Bronchial epithelial cell (primary cell): ENCODE measurements at places on chromosomes 7 and 10.

DNA sequence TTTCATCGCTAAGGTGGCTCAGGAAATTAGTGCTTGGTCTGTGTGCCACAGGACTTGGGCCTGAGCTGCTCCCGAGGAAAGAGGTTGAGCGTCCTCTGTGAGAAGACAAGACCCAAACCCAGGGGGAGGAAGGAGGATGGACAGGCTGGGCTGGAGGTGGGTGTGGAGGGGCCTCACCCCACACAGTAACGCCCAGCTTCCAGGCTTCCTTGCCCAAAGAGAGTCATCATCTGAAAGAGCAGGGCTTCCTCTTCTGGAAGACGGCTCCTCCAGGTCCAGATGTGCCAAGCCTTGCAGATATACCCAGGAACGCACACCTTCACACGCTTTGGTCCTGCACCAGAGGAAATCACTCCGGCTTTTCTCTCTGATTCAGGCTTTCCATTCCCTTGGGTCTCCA is 127.8 kb upstream of the MGMT start:
- DNase-seq: no peak

- no peak for DNase-seq
Measured at GRCh38 chr10:104230490-104230889, 1.7 kb downstream of the CFAP43 start.

DNA sequence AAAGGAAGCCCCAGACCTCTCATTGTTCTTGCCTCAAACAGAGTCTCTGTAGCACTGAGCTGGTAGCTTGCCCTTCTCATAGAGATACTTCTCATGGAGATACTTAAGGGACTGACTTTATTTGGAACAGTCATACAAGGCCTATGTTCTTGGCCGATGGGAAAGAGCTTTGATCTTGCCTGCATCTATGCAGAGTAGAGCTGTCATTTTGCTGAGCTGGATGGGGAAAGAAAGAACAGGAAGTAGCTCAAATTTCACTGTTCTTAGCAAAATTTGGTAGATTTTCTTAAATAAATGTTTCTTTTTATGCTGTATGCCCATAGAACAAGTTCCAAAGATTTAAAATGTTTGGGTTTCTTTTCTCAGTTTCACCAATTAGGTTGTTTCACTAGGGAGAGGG is 119.3 kb upstream of the SEC61G start:
- peak; percentile 20 for DNase-seq

GRCh38 chr10:51691135-51691534 is 8.3 kb downstream of the CSTF2T start:
- no peak for DNase-seq

- no peak for DNase-seq
Measured at GRCh38 chr7:129886167-129886817, 66.5 kb downstream of the UBE2H start.

DNA sequence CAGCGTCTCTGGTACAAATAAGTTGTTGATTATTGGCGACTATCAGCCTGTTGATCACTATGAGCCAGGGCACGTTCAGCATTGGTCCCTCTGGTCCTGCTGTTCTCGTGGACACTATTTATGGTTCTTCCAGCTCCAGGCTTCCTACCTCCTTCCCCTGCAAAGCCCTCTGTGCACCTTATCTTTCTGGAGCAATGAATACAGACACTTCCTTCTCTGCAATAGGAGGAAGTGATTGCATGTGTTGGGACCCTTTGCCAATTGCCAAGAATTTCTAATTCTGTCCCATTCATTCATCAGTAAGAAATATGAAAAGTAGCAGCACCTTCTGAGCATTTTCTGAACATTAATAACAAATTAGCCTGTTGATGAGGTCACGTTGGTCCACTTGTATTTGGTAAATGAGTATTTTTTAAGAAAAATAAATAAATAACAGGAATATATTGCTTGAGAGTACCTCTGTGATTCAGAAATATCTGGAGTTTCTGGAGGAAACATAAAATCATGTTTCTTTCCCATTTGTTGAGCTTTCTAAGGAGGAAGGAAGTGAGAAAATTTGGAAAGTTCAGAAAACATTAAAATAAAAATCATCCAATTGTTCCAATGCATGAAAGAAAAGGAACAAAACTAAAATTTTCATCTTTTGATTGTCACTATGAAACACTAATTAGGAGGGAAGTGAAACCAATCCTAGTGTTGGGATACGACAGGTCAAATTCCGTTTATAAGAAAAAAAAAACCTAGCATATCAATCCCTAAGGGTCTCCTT is 259.1 kb upstream of the KLF6 start:
- DNase-seq: no peak

DNA sequence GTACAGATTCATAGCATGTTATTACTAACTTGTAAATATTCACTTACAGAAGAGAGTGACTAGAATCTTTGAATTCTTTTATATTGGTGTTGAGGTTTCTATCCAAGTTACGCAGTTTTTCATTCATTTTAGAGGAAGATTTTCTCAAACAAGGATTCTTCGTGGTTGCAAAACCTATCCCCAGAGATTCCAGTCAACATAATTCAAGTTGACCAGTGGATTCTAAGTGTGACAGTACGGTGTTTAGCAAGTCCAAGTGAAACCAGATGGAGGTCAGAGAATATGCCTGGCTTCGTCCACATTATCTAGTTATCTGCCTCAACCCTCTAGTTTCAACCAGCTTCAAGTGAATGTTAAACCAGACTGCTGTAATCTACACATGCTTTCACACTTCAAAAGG is 131.9 kb downstream of the SDK1 start:
- no peak for DNase-seq

DNA sequence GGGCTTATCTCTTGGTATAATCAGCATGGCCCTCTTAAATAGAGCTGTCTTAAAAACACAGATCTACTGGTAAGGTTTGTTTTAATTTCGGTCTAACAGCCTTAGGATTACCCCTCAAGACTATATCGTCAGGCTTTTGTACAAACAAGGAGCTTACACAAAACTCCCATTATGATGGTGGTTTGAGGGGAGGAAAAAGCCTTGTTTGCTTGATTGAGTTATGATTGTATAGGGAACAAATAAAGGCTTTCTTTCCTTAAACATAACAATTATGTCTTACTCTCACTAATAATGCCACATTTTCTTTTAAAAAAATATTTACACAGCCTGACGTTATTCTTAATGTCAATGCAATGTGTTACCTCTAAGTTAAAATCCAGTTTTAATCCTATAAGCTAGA is 188.8 kb upstream of the TCF7L2 start:
- DNase-seq: no peak

- no peak for DNase-seq
Measured at GRCh38 chr7:112005205-112005775, 200.9 kb downstream of the DOCK4 start.

- peak; percentile 43 for DNase-seq
Measured at GRCh38 chr7:107201795-107202450, 33.1 kb downstream of the HBP1 start.

GRCh38 chr10:69835233-69835632 is 33.5 kb downstream of the COL13A1 start:
- DNase-seq: no peak

GRCh38 chr10:75910032-75910431 is 478.6 kb downstream of the LRMDA start:
- peak; percentile 44 for DNase-seq

DNA sequence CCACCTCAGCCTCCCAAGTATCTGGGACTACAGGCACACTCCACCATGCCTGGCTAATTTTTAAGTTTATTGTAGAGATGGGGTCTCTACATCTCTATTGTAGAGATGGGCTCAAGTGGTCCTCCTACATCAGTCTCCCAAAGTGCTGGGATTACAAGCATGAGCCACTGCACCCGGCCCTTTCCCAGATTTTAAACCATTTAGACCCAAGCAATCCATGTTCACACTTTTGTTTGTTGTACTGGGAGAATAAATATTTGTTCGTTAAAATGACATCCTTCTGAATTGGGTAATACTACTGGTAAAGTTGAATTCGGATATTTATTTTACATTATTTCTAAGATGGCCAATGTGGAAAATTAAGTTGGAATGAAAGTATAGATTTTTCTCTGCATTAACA is 52.7 kb downstream of the MINPP1 start:
- no peak for DNase-seq

GRCh38 chr7:85004402-85004801 is 182.5 kb downstream of the SEMA3D start:
- DNase-seq: no peak

DNA sequence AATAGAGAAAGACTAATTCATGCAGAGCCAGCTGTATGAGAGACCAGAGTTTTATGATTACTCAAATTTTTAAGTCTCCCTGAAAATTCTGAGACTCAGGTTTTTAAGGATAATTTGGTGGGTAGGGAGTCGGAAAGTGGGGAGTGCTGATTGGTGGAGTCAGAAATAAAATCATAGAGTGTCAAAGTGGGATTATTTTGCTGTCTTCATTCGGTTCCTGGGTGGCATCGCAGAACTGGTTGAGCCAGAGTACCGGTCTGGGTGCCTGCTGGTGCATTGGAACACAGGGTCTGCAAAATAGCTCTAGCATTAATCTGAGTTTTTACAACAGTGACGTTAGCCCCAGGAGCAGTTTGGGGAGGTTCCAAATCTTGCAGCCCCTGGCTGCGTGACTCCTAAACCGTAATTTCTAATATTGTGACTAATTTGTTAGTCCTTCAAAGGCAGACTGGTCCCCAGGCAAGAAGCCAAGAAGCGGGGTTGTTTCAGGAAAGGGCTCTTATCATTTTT is 32.4 kb downstream of the GPRIN2 start:
- peak; percentile 95 for DNase-seq

DNA sequence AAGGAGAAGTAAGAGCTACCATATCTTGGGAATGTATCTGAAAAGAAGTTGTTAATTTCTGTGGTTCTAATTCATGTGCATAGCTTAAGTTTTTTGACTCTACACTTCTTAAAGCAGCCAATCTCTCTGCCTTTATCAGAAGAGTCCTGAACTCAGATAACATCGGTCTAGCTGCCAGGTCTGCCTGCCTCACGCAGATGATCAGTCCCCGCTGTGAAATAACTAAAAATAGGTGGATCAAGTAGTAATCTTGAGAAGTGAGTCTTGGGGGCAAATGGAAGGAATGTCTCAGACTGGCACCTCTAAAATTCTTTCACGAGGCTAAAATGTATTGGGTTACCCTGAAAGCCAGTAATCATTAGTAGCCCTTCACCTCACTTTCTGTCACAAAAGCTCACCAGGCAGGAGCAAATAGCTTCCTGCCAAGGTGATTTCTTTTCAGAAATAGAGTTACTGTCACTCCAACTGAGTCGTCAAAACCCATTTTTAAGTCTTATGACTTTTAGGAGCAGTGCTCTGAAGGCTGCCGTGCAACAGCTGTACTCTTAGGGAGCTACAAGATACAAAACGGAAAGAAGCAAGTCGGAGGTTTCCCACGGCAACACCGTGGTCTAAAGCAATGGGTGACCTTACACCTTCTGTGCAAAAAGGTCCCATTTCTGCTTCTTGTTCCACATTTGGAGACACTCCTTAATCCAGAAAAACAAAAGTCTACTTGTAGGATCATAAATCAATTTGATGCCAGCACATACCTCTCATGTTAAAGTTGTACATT is 85.2 kb downstream of the ABCB5 start:
- no peak for DNase-seq

DNA sequence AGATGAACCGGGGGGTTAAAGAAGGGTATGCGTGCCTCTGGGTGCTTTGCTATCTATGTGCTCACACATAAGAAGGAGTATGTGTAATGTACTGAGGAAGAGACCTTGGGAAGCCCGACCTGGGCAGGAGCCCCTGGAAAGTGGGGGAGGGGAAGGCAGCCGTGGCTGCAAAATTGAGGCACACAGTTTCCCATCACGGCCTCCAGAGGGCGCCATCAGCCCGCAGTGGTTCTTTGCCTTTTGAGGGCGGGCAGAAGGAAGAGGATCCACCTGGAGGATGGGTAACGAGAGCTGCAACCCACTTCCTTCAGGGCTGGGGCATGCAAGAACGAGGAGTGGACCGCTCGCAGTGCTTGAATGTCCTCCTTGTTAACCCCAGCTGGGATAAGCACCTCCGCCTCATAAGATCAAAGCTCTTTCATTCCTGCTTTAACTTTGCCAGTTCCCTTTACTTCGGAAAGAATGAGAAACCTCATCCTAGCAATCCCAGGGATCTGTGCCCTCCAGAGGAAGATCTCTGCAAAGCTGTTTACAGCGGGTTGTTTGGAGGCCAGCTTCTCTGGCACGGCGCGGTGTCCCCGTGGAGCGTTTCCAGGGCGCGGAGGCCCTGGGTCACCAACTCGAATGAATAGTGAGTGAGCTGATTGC is 77.9 kb downstream of the PCGF5 start:
- peak; percentile 69 for DNase-seq

DNA sequence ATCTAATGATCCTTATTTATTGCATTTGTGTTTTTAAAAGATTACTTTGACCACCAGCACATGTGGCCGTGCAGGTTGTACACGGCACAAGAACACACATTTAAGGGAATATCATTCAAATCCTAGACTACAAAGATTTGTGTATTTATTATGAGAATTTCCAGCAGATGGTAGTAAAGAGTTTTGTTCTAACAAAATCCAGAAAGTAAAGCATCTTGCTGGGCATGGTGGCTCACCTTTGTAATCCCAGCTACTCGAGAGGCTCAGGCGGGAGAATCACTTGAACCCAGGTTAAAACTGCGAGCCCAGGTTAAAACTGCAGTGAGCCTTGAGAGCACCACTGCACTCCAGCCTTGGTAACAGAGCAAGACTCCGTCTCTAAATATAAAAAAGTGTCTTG is 31.5 kb downstream of the MACROH2A2 start:
- no peak for DNase-seq

DNA sequence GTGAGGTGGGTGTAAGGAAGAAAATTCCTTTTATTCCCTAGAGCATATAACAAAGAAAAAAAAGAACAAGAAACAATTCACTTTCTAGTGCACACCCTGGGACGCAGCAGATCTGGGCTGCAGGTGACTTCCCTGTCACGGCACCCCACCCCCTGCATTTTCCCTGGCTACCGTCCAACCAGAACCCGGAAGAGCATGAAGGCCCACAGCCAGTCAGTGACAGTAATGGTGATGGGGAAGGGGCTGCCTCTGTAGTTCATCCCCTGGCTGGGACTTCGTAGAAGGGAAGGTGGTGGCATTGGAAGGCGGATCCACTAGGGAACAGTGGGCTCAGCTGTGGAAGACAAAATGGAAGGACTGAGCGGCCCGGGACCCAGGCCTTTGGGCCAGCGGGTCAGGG is 236.7 kb downstream of the BUB3 start:
- no peak for DNase-seq

GRCh38 chr7:52648872-52649271 is 386.6 kb upstream of the POM121L12 start:
- peak; percentile 70 for DNase-seq

GRCh38 chr10:86233131-86233530 is 133.5 kb downstream of the GRID1 start:
- no peak for DNase-seq

DNA sequence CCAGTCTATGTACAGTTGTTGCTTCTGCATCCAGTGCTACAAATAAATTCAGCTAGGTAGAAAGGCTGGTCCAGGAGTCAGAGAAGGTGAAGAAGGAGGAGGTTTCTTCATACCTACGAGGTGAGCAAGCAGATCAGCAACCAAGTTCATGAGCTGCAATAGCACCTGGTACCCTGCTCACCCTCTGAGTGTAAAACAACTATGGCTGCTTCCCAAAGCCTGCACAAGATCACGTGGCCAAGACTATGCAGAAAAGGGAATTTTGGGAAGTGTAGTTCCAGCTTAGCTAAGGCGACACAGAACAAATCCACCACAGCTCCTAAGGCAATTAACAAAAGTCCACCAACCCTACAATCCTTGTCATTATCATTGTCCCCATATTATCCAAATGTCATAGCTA is 95.9 kb upstream of the AUTS2 start:
- no peak for DNase-seq
